Fibroblast of villous mesenchyme (primary cell): ENCODE measurements at places on chromosomes 13 and 19. TPM values are rescaled to one million over a fixed set of nuclear protein-coding genes. Genes with fewer than 3 reads are reported as not detected.

CEBPA gene
- under 0.01 TPM in 1 of 2 replicates, not detected in the other for total RNA-seq

- peak; percentile 50 for DNase-seq
These were observed 33.6 kb upstream of the FARP1 start for GRCh38 chr13:98109226-98109853.

COQ8B gene
- 25.8 and 32.0 TPM in 2 replicates for total RNA-seq

DNA sequence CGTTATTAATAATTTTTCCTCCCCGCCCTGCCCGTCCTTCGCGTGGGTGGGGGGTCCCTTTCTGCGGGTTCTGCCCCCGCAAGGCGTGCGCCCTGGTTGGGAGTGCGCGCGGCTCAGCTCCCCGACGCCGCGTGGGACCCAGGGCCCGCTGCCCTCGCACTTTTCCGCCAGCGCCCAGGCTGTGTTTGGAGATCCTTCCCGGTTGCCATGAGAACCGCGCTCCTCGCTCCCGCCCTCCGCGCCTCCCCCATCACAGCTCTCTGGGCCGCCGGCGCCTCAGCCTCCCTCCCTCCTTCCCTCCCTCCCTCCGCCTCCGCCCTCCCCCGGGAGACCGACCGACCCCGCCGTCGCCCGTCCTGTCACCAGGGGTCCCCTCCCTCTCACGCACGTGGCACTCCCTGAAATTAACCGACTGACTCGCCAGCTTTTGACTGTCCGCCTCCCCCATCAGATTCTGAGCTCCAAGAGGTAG lies 2.4 kb upstream of the SSBP4 start:
- DNase-seq = peak; percentile 90

RNF113B gene
- not detected in 2 replicates for total RNA-seq

- DNase-seq = no peak
These were observed 189.9 kb downstream of the DACH1 start for GRCh38 chr13:71677124-71677523.

PHF11 gene
- 21.6 and 27.6 TPM in 2 replicates for total RNA-seq

ZNF606 gene
- 13.8 and 16.8 TPM in 2 replicates for total RNA-seq

ONECUT3 gene
- not detected in 2 replicates for total RNA-seq

DNA sequence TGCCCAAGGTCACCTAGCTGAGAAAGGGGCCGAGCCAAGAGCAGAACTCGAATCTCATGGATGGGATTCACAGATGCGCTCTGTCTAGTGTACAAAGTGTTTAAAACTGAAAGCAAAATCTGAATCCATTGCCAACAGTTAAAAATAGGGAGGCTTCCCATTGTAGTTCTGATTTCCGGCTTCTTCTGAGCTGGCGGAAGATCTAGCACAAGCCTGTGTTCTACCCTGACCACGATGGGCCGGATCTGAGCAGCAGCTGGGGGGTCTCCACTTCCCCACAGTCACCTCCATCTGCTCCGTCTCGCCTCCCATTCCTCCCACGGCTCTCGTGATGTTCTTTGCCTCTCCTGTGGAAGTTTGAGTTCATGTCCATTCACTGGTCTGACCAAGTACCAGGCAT lies 2.4 kb downstream of the CACNG8 start:
- DNase-seq = no peak

DNA sequence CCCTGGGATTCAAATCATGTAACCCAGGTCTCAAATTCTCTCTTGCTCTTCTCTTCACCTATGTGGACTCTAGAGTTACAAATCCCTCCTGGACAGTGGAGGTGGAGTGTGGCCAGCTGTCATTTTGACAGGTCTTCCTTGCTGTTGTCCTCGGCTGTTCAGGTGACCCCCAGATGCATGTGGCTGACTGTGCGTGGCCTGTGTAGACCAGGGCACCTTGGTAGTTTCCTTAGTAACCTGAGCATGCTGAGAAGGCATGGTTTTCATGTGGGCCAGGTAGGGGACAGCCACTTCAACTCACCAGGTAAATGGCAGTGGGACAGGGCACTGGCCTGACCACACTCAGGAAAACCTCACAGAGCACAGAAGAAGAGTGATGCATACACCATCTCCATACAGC lies 155.0 kb upstream of the TSHZ3 start:
- no peak for DNase-seq

DNA sequence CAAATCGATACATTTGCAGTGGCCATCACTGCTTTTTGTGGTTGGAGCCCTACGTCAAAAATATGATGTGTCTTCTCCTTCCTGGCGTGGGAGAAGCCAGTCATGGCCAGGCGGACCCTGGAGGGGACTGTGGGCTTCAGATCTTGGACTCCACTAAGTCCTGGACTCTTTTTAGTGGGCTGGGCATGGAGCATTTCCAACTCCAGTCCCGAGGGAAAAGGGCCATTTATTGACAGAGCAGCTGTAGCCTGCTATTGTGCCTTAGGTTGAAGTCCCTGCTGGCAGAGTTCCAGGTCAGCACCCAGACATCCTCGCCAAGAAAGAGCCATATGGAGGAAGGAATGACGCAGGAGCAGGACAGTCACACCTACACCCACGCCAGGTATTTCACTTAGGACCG lies 179.2 kb upstream of the ZNF507 start:
- no peak for DNase-seq

KLK2 gene
- not detected in 2 replicates for total RNA-seq

DNA sequence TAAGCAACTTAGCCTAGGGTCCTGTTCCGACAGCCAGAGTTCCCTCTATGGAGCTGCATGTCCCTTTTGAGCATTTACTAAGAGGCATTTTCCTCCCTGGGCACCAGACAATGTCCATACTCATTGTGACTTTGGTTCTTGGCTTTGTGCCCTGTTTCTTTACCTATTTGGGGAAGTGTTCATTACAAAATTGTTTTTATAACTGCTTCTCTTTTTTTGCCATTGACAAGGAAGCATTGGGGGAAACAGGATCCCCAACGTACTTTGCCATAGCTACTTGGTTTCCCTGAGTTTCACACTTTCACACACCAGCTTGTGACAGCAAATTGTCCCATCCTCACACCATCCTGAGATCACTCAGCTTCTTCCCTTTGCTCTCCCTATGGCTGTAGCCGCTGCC lies 81.1 kb upstream of the SIAH3 start:
- DNase-seq = no peak

LONP1 gene
- 65.2 and 116 TPM in 2 replicates for total RNA-seq

- no peak for DNase-seq
These were observed 343.7 kb downstream of the SPRY2 start for GRCh38 chr13:79997244-79997643.

- DNase-seq = no peak
These were observed 75.4 kb upstream of the STK24 start for GRCh38 chr13:98652276-98652675.

MPV17L2 gene
- 9.3 and 10.8 TPM in 2 replicates for total RNA-seq

DNA sequence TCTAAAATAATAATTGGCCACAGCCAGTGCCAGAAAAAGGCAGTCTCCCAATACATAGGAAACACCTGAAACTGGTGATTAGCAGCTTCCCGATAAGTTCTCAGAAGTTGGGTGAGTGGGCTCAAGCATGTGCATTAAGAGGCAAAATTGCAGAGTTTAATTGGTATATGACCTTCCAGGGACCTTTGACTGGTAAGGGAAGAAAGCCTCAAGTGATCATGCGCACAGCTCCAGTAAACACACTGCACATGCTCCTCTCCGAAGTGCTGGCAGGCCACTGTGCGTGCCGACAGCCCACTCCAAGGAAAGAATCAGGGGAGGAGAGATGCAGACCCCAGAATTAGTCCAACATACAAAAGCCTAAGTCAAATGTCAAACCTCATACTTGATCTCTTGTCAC lies 18.9 kb upstream of the CEACAM8 start:
- DNase-seq = no peak

- no peak for DNase-seq
These were observed 54.2 kb upstream of the PTPRS start for GRCh38 chr19:5394551-5395505.

FGF22 gene
- total RNA-seq = not detected in 2 replicates

DNA sequence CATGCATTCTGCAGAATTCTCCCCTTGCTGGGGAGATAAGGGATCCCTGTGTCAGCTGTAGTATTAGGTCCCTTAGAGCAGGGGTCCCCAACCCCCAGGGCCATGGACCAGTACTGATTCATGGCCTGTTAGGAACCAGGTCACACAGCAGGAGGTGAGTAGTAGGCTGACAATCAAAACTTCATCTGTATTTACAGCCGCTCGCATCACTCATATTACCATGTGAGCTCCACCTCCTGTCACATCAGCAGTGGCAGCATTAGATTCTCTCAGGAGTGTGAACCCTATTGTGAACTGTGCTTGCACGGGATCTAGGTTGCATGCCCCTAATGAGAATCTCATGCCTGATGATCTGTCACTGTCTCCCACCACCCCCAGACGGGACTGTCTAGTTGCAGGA lies 37.9 kb downstream of the CPAMD8 start:
- DNase-seq = no peak

DNA sequence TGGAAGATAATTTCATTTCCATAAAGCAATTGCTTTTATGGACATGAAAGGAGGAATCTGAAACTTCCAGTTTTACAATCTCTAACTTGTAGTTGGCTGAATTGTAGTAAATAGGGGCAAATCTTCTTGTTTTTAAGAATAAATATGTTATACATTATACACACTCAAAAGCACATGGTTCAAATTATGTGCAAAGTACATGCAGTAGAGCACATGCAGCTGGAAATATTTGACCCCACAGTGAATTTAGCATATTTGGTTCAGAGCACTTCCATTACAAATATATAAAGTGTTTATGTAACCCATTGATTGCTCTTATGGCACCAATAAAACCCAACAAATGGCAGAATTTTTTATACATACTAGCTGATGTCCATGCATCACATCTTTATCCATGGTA lies 180.5 kb downstream of the IRS2 start:
- DNase-seq = no peak

DNA sequence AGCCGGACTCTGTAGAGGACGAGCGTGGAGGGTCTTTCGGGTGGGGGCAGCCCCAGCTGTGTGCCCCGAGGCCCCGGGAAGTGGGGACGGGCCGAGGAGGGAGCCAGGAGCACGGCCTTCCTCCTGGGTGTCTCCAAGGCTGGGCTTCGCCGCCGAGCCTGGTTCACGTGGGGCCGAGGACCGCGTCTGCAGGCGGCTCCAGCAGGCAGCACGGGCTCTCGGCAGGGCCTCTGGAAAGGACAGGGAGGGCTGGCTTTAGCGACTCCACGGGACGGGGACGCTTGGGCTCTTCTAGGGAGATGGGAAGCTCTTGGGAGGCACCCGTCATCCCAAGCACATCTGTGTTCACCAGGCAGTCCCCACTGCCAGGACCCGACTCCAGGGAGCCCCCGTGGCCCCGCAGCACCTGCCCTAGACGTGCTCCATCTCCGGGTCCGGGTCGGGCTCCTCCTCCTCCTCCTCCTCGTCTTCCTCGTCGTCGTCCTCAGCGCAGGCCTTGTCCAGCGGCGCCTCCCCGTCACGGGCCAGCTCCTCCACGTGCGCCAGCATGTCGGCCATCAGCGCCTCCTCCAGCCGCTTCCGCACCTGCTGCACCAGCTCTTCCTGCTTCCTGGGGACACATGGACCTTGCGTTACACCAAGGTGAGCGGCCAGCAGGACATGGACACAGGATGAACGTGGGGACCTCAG lies 9.9 kb upstream of the MEX3D start:
- no peak for DNase-seq

DNA sequence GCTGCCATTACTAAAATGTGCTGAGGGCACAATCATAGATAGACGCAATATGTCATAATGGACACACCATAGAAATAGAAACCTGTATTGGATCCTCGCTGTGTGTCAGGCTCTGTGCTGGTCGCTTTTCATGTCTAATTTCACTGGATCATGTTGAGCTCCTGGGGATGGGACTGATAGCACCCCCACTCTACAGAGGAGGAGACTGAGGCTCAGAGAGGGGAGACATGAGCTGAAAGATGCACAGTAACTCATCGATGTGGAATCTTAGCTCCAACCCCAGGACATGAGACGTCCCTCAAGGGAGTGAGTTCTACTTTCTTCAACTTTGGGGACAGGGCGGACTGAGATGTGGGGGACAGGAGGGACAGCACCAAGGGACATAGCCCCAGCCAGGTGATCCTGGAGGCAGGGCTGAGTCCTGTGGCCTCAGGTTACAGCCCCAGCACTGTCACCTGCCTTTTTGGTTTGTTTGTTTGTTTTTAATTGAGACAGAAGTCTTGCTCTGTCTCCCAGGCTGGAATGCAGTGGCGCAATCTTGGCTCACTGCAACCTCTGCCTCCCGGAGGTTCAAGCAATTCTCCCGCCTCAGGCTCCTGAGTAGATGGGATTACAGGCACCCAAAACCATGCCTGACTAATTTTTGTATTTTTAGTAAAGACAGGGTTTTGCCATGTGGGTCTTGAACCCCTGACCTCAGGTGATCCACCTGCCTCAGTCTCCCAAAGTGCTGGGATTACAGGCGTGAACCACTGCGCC lies 6.6 kb upstream of the GIPC1 start:
- peak; percentile 44 for DNase-seq

DNA sequence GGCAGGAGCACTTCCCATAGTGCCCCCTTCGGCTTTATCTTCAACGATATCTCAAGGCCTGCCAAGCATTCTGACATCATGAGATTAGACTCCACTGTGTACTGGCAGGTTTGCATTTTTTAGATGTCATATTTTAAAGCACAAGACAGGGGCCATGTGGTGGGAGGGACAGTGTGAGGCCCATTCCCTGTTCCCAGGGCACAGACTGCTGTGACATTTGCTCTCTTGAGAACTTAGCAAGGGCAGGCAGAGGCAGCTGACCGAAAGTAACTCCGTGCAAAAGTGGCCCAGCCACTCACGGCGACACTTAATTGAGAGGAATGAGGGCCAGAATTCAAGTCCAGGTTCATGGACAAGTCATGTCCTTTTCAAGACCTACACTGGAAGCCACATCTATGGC lies 201.8 kb downstream of the COL4A1 start:
- DNase-seq = no peak

GRCh38 chr19:58563034-58563573 lies 4.7 kb upstream of the UBE2M start:
- no peak for DNase-seq

RYR1 gene
- under 0.01 TPM in 2 replicates for total RNA-seq

ALOX5AP gene
- 0.32 and 0.43 TPM in 2 replicates for total RNA-seq

- peak; percentile 62 for DNase-seq
These were observed 2.7 kb downstream of the PIAS4 start for GRCh38 chr19:4009990-4010807.

DNA sequence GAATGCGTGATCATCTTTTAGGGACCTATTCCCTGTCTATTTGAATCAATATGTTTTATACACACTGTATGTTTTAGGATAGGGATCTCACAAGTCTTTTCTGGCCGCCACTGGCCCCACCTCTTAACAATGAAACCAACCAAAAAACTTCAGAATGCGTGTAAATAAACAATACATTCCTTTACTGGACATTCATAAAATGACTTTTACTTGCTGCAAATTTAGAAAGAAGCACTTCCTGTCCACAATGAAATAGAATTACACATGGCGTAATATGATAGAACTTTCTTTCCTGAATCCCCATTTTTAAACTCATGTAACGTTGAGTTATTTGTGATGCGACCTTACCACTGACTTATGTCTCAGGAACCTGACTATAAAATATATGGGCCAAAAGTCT lies 233.6 kb downstream of the SLITRK6 start:
- DNase-seq = no peak

CYP4F2 gene
- total RNA-seq = not detected in 2 replicates

- DNase-seq = no peak
These were observed 27.3 kb downstream of the COG6 start for GRCh38 chr13:39682788-39683187.
